ENCODE measurements at places on chromosomes 7 and 10.

DNA sequence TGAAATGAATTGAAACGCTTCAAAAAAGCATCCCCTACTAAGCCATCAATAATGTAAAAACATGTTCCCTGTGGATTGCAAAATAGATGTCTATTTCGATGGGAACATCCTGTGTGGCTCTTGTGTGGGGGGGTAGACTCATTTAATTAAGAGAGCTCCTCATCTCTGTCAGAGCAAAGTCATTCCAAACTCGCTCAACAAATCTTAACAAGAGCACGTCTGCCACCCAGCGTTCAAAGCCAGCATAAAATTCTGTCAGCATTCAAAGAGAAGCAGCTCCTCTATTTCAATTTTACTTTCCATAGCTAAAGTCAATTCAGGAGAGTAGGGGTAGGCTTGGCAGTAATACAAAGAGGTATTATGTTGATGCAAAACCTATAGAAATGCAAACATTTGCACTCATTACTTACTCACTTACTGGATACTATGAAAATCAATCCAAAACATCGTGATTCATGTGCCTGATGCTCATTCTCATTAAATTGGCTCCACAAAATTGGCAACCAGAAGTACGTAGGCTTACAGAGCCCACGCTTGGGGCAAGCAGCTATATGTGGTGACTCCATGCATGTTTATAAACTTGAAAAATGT, 114.9 kb downstream of the IPMK start:
- DNase-seq, result peak; percentile 70

GRCh38 chr10:74189999-74190421, 39.0 kb downstream of the ADK start:
- peak; percentile 60 for DNase-seq

- DNase-seq, result no peak
Observed at GRCh38 chr7:104992306-104992705, 21.7 kb upstream of the KMT2E start.

DNA sequence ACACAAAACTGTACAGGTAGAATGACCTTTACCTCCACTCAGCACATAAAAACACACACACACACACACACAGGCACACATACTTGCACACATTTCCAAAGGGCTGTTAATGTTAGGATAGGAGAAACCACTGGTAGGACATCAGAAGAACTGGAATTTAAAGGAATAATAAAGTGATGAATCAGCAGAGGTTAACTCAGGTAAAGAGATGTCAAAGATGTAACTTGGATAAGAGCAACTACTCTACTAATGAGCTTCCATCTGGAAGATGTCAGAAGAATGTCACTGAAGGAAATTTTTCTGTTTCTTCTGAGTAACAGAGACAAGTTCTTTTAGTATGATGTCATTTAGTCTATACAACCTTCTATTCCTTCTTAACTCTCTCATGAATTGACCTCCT, 26.4 kb upstream of the GPR37 start:
- DNase-seq, result no peak

DNA sequence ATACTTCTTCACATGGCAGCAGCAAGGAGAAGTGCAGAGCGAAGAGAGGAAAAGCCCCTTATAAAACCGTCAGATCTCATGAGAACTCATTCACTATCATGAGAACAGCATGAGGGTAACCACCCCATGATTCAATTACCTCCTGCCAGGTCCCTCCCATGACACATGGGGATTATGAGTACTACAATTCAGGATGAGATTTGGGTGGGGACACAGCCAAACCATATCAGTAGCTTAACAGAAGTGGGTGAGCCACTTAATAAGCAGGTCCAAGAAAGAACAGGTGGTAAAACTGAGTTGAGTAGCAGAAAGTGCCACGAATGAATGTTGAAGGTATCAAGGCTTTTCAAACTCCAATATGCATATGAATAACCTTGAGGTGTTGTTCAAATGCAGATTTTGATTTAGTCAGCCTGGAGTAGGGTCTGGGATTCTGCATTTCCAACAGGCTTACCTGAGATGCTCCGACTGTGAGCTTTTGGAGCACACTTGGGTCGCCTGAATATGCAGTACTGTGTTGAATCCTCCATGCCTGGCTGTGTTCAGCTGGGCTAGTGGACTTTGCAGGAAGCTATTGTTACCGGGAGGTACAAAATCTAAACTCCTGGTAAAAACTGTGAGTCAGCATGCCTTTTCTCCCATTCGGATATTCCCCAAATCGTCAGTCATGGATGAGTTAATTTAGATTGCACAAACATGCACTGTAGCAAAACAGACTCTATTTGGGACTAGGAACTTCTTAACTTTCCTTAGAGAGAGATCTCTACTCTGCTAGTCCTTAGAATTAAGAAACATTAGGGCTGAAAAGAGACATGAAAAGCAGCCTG, 69.0 kb upstream of the PRKCQ start:
- DNase-seq, result no peak

DNA sequence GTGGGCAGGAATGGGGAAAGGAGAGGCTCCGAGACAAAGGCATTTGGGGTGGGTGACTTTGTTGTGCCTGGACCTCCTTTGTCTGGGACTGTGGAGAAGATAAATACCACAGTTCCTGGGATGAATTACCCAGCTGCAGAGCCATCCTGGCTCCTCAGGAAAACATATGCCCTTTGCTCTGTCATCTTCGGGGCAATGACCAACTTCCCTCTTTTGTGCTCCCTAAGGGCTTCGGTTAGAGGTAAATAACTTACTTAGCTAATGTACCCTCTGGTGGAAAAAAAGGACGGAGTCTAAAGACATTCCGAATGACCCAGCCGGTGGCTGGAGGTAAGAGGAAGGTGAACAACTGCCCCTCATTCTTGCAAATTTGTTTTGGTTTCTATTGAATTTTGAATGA, 345.7 kb downstream of the GATA3 start:
- DNase-seq, result no peak

DNA sequence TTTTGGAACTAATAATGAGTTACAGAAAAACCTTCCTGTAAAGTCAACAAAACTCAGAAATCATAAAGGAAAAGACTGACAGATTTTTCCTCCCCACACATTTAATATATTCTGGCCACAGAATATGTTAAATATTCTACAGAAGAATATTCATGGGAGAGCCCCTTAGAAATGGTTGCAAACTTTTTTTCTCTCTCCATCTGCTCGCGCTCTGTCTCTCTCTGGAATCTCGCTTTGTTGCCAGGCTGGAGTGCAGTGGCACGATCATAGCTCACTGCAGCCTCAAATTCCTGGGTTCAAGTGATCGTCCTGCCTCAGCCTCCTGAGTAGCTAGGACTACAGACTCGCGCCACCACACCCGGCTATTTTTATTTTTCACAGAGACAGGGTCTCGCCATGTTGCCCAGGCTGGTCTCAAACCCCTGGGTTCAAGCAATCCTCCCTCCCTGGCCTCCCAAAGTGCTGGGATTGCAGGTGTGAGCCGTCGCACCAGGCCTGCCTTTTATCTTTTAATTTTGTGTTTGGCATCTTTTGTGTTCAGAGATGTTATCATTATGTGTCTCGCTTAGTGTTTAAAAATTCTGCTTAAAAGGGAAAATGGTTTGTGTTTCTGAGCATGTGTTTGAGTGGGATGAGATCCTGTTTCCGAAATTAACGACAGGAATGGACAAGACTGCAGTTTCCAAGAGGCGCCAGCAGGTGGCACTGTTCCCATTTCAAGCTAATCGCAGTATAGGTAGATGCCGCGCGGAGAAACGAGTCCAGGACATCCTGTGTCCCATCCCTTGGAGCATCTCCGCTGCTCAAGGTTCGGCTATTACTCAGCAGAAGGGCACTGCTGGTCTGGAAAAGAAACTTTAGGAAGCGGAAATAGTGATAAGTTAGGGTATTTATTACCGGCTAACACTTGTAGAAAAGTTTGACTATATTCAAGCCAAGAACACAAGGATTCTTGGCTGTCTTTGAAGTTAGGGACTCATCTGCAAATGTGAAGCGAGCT, 23.1 kb upstream of the ST7 start:
- DNase-seq, result peak; percentile 88

- DNase-seq, result no peak
Observed at GRCh38 chr7:138546064-138546619, 86.1 kb downstream of the TRIM24 start.

GRCh38 chr7:50292165-50292757, 12.3 kb upstream of the IKZF1 start:
- no peak for DNase-seq

DNA sequence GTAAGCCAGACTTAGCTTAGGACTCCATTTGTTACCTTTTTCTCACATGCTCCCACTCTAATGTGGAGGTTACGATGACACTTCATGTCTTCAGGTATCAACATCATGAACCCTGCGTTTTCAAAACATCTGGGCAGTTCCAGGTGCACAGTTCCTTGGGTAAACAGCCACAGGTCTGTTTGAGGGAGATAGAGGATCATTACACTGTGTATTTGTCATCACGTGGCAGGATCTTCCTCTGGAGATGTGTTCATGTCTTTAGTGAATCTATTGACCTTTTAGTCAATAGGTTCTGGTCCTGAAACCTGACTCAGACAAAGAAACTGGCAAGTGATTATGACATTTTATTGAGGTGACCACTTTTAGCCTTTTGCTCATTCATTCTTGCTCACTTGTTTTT, 145.5 kb downstream of the ANKRD7 start:
- no peak for DNase-seq

DNA sequence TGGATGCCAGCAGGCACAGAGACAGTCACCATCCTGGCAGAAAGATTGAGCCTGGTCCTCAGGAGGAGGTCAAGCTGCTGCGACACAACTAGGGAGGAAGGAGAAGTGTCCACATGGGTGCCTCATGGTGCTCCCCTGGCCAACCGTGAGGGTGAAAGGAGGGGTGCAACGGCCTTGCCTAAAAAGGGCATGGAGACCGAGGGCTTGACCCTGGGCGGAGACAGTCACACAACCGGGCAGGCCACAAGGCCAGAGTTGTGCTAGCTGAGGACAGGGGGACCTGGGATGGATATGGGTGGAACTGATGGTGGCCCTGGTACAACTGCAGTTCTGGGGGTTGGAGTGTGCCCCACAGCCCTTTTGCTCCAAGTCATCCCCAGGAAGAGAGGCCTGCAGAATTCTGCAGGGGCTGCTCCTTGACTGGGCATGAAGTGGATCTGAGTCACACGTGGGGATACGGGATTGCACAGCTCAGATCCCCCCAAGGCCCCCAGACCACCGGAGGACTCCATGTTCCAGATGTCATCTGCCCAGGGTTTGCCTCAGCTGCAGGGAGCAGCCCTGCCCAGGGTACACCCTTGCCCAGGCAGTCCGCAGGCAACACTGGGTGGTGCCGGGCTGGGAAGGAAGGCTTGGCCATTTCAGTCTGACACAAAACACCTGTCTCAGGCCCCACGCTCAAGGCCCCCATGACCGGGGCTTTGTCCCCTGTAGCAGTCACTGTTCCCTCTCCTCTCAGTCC, 602.3 kb upstream of the MGMT start:
- no peak for DNase-seq

- no peak for DNase-seq
Observed at GRCh38 chr10:80292607-80293239, 3.3 kb upstream of the MAT1A start.

GRCh38 chr7:135678612-135679575, 16.6 kb downstream of the STMP1 start:
- no peak for DNase-seq

DNA sequence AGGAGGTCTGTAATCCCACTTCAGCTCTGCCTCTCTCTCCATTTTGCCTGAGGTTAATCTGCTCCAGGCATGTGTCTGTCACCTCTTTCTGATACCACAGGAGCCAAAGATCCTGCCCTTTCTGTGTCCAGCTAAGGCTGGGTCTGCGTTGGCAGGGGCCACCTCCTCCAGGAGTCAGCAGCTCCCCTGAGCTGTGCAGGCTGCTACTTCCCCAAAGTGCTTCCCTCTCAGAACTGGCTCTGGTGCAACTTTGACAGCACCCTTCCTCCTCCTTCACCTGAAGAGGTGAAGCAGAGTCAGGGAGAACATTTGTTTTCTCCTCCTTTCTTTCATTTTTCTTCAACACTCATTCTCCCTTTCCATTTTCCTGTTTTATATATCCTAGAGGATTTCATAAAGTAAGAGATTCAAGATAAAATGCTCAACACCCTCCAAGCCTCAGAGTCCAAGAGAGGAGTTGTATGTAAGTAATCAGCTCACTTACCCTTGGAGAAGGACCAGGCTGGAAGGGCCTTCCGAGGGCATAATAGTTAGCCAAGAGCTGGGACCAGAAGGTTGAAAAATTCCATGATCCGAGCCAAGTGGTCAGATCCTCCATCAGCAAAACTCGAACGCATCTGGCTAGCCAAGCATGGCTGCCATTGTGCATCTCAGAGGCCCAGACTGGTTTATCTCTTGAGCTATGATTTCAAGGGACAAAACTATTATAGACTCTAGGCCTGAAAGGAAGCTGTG, 257.3 kb downstream of the PTEN start:
- no peak for DNase-seq

- no peak for DNase-seq
Observed at GRCh38 chr7:53302496-53303246, 267.2 kb downstream of the POM121L12 start.

DNA sequence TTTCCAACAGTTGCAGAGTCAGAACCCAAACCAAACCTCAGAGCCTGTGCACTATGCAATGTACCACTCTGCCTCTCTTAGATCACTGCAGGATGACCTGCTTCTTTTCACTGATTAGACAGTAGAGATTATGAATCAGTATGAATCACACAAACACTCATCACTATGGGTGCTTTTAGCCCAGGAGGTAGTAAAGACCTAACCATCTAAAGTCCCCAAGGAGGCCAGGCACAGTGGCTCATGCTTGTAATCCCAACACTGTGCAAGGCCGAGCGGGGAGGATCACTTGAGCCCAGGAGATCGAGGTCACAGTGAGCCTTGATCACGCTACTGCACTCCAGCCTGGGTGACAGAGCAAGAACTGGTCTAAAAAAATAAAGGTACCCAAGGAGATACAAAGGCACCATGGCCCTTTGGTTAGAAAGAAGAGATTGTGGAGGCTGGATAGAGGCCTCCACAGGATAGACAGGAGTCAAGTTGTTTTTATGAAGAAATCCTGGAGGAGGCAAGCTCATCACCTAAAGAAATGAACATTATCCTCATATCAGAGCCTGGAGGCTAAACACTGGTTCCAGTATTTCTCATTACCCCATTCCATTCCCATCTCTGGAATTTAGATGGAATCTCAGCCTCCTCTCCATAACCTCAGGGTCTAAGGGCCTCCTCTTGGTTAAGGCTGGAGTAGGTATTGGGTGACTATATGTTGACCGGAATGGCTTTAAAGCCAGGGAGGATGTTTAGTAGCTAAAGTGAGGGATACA, 12.9 kb downstream of the SEC31B start:
- no peak for DNase-seq

- no peak for DNase-seq
Observed at GRCh38 chr7:28434510-28434909, 22.2 kb downstream of the CREB5 start.

GRCh38 chr10:103227416-103227815, 18.3 kb upstream of the RPEL1 start:
- no peak for DNase-seq

DNA sequence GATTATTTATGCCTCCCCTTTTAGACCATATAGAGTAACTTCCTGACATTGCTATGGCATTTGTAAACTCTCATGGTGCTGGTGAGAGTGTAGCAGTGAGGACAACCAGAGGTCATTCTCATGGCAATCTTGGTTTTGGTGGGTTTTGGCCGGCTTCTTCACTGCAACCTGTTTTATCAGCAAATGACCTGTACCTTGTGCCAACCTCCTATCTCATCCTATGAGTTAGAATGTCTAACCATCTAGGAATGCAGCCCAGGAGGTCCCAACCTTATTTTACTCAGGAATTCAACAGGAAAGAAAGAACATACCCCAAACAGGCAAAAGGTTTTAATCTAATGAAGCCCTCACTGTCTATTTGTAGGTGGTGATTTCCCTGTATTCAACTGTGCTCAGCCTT, 205.4 kb upstream of the YAE1 start:
- no peak for DNase-seq

GRCh38 chr10:9596368-9596920, 1421.2 kb upstream of the CELF2 start:
- no peak for DNase-seq

All from A673 (cell line).